Pons (tissue), 1 donor: ENCODE measurements at places on chromosomes 3 and 15.

DNA sequence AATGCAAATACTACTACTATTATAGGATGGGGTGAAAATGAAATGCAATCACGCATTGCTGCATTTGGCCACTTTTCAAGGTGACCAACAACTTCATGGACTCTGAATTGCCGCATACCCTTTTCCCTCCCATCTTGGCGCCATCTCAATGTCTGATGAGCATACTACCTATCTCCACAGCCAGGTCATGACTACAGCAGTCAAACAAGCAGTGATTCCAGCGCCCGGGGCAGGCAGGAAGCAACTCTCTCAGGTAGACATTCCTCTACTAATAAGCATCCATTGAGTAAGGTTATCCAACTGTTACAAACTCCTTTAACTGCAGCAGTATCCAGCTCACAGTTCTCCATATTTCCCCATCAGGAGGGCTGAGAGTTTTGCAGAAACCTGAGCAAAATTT lies 155.4 kb downstream of the ADAMTS17 start:
- no peak for DNase-seq

- no peak for DNase-seq
These were observed 360.7 kb downstream of the PTPRG start for GRCh38 chr3:61922118-61922517.

DNA sequence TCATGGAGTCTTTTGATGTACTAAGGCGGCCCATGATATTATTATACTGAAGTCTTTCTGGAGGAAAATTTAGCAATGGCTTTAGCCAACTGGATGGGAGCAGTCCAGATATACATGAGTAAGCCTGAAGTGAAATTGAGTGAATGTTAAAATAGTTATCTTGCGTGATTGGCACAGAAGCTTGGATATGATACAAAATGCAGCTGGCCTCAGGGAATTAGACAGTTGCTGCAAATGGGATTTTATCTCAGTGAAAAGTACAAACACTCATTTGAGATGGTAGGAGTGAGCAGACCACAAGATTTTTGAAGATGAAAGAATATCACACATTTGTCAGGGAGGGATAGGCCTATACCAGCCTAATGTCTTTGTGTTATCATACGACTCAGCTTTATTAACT lies 8.9 kb downstream of the LMOD3 start:
- DNase-seq = no peak

DNA sequence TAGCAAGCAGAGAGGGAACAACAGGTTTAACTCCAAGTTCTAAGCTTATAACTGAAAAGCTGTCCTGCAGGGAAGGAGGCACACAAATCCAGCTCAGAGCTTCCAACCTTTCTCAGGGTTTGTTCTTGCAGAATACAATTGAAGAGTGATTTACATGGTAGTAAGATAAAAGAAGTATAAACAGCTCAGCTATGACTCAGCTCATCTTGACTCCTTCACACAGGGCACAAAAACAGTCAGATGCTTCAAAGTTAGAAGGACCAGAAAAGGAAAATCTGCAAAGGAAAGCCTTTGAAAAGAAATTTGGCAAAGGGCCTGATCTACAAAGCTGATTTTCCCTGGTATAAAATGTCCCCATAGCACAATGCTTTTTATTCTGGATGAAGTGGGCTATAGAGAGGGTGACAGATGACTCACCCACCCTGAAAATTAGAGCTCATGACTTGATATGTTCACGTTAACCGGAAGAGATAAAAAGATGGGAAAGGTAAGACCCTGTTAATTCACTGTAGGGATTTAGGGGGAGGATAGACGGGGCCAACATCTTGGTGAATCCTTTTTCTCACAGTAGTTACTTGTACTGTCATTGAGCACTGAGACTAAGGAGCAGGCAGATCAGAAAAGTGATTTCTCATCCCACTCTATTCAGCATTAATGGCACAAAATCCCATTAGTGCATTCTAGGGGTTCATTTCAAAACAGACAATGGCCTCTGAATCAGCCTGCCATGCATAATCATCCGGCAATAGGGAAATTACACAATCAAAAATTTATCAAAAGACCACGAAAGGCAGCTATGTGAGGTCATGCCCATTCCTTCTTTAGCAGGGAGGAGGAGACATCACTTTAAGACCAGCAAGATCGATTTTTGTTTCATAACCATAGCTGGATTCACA lies 143.5 kb downstream of the GAP43 start:
- DNase-seq = no peak

- DNase-seq = no peak
These were observed 144.7 kb downstream of the OSBPL10 start for GRCh38 chr3:31836131-31837075.

- DNase-seq = no peak
These were observed 188.1 kb upstream of the CHRM5 start for GRCh38 chr15:33780011-33780768.

DNA sequence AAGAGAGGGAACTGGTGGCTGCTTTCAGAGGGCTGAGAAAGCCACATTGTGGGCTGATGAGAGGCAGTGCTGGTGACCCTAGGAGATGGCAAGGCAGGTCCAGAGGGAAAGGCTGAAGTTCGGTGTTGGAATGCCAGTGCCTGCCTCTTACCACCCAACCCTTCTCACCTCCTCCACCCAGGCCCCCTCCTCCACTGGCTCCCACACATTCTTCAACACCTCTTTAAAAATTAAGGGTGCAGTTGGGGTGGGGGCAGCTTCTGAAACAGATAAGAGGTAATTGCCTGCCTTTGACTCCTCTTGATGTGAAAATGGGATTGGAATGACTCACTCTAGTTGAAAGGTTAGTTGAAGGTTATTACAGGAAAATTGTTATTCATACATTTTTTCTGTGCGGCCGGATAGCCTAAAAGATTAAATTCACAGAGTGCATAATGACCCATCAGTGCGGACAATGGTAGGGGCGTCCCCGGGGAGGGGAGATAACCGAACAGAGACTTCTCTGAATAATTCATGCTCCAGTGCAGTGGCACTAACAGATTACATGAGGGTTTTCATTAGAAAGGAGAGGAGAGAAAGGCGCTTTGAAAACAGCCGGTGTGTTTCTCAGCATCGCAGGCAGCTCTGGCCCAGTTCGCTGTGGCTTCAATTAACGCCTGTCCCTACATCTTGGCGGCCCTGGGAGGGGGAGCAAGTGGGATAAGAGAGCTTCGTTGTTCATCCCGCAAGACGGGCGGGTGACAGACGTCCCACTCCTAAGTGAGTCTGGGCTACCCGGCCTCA lies 212.4 kb downstream of the TLE3 start:
- peak; percentile 20 for DNase-seq

- no peak for DNase-seq
These were observed 166.4 kb downstream of the SUCNR1 start for GRCh38 chr3:152039887-152040286.

DNA sequence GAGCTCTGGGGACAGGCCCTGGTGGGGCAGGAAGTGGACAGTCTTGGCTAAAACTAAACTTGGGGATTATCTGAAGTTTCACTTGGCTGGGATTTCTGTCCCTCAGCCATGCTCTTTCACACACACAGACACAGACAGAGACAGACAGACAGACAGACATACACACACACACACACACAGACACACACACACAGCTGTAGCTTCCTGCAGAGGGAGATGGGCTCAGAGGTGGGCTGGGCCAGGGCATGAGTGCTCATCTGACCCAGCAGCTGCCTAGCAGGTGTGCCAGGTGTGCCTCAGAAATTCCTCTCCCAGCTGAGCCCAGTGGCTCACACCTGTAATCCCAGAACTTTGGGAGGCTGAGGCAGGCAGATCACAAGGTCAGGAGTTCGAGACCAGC lies 3.3 kb downstream of the RHOV start:
- DNase-seq = no peak

- DNase-seq = no peak
These were observed 925 bp upstream of the PSTPIP1 start for GRCh38 chr15:76994001-76994400.

DNA sequence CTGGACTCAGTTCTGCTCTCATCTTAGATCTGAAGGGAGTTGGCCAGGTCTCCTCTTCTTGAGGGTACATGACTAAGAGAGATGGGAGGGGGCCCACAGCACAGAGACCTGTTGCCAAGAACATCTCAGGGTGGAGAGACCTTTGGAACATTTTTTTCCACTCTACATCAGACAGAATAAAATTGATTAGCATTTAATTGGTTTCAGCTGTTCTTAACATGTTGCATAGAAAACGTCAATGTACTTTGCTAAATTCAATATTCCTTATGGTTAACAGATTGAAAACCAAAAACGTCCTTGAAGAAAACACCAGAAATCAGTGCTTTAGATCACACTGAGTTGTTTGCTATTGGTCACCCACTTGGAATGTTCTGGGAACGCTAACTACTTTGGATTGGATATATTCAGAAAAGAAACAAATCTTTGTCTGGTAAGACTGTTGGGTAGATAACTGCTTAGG lies 36.4 kb upstream of the FSTL1 start:
- no peak for DNase-seq

- DNase-seq = peak; percentile 3
These were observed 345.1 kb downstream of the IL5RA start for GRCh38 chr3:2765002-2765579.

DNA sequence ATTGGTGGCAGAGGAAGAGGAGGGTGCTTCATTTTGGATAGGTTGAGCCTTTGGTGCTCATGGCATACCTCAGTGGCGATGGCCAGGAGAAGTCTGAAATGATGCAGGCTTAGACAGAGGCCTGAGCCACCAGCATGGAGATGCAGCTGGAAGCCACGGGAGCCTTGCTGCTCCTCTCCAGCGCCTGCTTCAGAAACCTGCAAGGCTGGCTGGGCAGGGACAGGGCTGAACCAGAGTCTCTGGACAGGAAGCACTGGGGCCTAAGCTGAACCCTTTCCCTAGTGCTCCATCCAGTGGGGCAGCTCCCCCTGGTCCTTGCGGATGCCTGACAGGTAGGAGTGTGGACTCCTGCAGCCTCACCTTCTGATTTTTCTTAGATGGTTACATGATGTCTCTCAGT lies 36.7 kb upstream of the ADCY5 start:
- no peak for DNase-seq

GRCh38 chr3:178146406-178146831 lies 389.8 kb upstream of the KCNMB2 start:
- DNase-seq = no peak

DNA sequence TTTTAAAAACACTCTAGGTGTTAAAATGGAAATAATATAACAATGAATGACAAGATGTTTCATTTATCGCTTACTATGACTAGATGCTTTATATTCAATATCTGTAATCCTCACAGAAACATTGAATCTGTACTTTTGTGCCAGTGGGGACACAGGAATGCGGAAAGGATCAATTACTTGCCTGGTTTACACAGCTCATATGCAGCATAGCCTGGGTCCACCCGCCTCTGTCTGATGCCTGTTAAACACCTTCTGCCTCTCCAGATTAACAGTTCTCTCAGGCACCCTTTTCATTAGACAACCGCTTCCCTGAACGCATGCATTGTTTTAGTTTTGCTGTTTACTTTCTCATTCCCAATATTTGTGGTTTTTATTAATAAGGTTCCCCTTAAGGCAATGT lies 12.9 kb upstream of the KCNAB1 start:
- no peak for DNase-seq

GRCh38 chr3:164401923-164402322 lies 676.4 kb downstream of the SI start:
- no peak for DNase-seq
